Lower leg skin (tissue), 4 donors: ENCODE measurements at places on chromosomes 16 and 17. TPM values are rescaled to one million over a fixed set of nuclear protein-coding genes. Genes with fewer than 3 reads are reported as not detected.
A peak's percentile ranks its signal among the peaks of the same experiment; 100 is the strongest.

The NCBP3 gene
- 23.0 TPM for total RNA-seq

GRCh38 chr17:49965524-49965909, 3.5 kb upstream of the DLX4 start:
- no peak for DNase-seq

DNA sequence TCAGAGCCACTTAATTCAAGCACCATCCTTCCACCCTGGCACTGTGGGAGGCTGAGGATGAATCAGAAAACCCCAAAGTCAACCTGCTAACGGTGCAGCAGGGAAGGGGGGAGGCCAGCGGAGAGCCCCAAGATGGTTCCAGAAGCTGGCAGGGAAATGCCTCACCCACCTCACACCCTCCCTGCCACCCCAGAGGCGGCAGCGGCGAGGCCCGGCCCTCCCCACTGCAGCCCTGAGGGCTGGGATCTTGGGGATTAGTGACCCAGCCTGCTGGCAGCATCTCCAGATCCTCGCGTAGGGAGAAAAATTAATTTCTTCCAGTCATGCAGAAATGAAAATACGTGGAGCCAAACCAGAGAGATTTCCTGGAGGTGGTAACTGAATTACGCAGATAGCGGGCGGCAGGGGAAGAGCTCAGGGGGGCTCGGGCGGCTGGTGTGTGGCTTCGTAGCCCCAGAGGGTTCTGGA, 38.2 kb downstream of the CBFA2T3 start:
- DNase-seq: no peak

- no peak for DNase-seq
These were observed 401.4 kb downstream of the GRIN2A start for GRCh38 chr16:9780831-9781230.

The GLYR1 gene
- 52.0 TPM for total RNA-seq

- no peak for DNase-seq
These were observed 20.6 kb downstream of the CHAD start for GRCh38 chr17:50447870-50448595.

The ALOX15 gene
- total RNA-seq: not detected

- no peak for DNase-seq
These were observed 26.6 kb downstream of the SMARCE1 start for GRCh38 chr17:40621019-40621418.

DNA sequence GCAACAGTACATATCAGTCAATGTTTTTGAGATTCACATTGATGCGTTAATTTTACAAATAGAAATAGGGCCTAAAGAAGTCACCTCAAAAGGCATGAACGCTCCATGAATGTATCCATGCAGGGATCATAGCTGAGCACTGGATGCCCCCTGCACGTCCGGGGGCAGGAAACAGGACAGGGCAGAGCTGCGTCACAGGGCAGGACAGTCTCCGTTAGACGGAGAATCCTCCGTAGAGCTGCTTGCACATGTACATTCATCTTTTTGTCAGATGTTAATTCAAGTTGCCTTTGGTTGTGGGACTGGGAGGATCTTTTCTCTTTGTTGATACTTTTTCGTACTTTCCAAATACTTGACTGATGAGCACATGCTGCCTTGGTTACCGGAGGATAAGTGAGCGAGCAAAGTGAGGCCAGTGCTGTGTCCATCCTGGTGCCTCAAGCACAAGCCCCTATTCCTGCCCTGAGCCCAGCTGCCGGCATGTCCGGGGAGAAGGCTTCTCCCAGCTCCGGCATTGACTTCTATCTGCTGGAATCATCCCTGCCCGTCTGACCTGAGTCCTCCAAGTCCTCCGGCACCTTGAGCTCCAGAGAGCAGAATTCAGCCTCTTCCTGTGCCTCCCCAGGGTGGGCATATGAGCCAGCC, 15.0 kb downstream of the GAA start:
- peak; percentile 78 for DNase-seq

DNA sequence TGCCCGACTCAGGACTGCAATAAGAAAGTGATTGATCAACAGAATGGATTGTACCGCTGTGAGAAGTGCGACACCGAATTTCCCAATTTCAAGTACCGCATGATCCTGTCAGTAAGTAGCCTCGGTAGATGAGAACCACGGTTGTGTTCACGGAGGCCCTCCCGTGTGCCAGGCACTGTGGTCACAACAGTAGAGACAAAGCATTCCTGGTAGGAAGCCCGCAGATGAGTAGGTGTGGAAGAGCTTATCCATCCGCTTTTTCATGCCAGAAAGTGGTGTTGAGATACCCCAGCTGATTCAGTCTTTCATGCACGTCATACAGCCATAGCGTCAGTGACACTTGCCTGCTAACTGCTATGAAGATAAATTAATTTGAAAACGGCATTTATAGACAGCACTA, 58.9 kb downstream of the RPA1 start:
- no peak for DNase-seq

- DNase-seq: no peak
These were observed 348.0 kb downstream of the UTP18 start for GRCh38 chr17:51608251-51608933.

The PTX4 gene
- not detected for total RNA-seq

GRCh38 chr17:31629696-31630470, 229.2 kb downstream of the COPRS start:
- DNase-seq: no peak

GRCh38 chr16:78290395-78290794, 190.9 kb downstream of the WWOX start:
- no peak for DNase-seq

The TBL3 gene
- total RNA-seq: 102 TPM

DNA sequence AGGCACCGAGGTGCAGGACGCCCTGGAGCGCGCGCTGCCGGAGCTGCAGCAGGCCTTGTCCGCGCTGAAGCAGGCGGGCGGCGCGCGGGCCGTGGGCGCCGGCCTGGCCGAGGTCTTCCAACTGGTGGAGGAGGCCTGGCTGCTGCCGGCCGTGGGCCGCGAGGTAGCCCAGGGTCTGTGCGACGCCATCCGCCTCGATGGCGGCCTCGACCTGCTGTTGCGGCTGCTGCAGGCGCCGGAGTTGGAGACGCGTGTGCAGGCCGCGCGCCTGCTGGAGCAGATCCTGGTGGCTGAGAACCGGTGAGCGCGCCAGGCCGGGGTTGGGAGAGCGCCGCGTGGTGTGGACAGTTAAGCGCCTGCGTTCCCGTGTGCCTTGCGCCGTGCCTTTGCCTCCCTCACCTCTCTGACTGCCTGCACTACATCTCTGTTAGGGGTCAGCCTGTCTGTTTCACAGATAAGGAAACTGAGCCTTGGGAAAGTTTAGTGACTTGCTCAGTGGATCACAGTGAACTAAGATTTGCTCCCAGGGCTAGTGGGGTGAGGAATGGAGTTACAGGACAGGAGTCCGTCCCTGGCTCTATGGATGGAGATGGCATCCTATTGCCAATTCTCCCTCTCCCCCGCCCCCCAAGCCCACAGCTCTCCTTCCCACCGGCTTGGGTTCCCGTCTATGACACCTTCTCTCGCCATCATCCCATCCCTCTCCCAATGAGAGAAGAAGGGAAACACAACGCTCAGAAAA, 880 bp downstream of the SARM1 start:
- DNase-seq: no peak

- no peak for DNase-seq
These were observed 2.9 kb downstream of the UBB start for GRCh38 chr17:16383772-16384287.

GRCh38 chr17:49294122-49294521, 63.5 kb upstream of the PHOSPHO1 start:
- no peak for DNase-seq

The SMIM22 gene
- total RNA-seq: 10.6 TPM

The MYH8 gene
- total RNA-seq: not detected

DNA sequence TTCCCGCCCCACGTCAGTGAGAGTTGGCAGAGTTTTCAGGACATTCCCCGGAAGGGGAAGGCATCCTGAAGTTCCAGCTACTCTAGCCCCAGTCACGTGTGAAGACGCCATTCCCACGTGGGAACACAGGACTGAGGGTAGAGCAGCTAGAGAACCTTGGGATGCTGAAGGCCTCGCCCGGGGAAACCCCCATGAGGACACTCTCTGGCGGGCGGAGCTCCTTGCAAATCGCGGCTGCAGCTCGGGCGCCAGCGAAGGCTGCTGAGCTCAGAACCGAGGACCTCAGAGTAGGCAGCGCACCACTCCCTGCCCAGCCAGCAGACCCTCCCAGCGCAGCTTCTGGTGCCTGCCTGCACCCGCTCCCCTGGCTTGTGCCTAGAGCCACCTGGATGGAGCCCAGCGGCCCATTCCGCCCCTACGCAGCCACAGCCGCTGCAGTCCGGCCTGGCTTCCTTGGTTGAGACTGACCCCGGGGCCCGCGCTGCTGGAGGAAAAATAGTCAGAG, 51.9 kb downstream of the SHCBP1 start:
- no peak for DNase-seq

DNA sequence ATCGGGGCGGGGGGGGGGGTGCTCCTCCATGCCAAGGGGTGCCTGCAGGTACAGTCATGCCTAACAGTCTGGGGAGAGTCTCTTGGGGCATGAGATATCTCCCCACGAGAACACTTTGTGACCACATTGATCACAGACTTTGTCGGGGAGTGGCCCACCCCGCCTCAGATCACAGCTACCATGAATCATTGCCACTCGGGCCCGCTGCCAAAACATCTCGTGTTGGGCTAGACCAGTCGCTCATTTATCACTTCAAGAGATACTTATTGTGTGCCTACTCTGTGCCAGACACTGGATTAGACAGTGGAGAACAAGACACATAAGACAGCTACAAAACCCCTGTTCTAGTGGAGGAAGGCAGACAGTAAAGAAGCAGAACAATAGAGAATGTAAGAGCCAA, 72.6 kb downstream of the CLEC16A start:
- DNase-seq: peak; percentile 98

DNA sequence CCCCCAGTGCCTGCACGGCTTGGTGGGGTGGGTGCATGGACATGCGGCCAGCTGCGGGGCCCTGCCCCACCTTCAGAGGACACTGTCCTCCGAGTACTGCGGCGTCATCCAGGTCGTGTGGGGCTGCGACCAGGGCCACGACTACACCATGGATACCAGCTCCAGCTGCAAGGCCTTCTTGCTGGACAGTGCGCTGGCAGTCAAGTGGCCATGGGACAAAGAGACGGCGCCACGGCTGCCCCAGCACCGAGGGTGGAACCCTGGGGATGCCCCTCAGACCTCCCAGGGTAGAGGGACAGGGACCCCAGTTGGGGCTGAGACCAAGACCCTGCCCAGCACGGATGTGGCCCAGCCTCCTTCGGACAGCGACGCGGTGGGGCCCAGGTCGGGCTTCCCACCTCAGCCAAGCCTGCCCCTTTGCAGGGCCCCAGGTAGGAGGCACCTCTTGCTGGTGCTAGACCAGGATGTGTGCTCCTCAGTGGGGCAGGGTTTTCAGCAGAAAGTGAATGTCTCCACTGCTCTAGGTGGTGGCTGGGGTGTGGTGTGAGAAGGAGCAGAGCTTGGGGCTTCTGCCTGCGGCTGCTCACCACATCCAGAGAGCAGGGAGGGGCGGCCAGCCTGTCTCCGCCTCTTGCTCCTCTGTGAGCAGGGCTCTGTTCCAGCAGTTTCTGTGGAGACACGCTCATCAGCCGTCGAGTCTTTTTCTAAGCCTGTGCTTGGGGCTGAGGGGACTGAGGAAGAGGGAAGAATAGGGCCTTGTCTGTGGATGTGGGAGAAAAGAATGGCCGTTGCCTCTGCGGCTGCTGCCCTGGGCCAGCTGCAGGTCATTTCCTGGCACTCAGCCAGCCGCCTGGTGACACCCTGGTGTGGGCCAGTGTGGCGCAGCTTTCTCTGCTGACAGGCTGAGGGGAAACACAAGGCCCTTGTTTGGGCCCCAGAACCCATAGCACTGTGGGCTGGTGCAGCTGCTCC, 2.2 kb downstream of the ZNF276 start:
- no peak for DNase-seq

DNA sequence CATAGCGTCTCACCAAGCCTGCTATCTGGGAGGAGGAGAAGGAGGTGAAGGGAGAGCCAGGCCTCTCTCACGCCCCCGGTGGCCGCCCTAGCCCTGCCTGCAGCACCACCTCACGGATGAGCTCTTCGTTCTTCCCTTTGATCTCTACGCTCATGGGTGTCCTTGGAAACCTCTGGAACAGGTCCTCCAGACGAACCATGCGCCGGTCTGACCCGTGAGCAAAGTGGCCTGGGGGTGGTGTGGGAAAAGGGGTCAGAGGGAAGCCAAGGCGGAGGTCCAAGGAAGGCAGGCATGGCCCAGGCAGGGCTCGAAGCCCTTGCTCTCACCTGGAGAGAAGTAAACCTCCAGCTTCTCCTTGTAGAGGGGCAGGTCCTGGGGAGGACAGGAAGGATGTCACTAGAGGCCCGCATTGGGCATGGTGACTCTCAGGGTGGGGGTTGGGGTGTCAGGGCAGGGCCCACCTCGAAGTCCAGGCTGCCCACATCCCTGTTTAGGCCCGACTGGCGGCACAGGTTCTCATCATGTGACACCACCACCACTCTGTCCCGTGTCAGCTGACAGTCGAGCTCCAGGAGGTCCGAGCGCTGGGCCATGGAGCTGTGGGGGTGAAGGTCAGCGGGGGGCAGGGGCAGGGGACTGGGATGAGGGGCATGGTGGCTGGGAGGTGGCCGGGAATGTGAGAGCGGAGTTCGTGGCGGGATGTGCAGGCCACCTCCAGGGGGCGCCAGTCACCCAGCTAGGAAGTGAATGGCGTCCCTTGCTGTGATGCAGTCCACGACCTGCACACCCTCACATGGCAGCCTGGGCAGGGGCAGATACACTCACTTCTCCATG, 923 bp downstream of the GDPD3 start:
- peak; percentile 89 for DNase-seq

GRCh38 chr16:48546774-48547173, 63.2 kb downstream of the N4BP1 start:
- no peak for DNase-seq
